ENCODE measurements at places on chromosomes 7 and 10.

- no peak for DNase-seq
Observed at GRCh38 chr7:52775876-52776275, 259.6 kb upstream of the POM121L12 start.

GRCh38 chr7:121562259-121562658, 166.2 kb upstream of the FAM3C start:
- DNase-seq: no peak

DNA sequence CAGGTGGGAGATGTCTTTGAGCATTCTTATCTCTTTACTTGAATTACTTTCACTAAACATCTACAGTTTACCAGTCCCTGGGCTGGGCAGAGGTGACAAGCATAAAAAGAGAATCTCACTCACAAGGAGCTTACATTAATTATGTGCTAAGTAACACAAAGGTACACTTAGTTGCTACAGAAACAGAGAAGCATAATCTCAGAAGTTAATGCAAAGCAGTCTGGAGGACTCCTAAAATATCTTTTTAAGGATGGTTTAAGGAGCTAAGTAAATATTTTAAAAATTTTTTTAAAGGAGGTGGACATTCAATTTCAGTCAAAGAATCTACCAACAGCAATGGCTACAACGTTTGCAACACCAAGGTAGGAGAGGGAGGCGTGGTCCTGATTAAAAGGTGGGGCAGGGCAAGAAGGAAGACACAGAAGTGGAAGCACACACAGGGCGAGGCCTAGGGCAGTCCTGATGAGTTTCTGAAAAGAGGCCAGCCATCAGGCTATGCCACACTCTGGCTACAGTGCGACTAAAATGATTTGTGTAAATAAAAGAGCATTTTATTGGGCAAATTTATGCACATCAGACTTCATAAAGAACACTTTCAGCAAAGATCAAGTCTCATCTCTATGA, 5.3 kb downstream of the LARP4B start:
- DNase-seq: no peak

DNA sequence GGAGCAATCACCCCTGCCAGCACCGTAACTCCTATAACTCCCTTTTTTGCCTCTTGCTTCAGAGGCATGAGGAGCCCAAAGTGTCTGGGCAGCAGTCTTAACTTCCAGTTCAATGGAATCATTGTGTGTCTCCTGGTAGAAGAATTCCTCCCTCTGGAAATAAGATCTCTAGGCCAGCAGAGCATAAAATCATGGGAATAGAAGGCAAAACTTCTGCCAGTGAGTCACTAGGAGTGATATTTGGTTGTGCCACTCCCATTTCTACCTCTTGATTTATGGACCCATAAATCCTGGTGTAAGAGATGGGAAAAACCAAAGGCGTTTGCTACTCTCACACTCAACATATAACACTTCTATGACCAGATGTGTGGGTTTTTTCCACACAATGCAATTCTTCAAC, 104.9 kb upstream of the FAM180A start:
- no peak for DNase-seq

DNA sequence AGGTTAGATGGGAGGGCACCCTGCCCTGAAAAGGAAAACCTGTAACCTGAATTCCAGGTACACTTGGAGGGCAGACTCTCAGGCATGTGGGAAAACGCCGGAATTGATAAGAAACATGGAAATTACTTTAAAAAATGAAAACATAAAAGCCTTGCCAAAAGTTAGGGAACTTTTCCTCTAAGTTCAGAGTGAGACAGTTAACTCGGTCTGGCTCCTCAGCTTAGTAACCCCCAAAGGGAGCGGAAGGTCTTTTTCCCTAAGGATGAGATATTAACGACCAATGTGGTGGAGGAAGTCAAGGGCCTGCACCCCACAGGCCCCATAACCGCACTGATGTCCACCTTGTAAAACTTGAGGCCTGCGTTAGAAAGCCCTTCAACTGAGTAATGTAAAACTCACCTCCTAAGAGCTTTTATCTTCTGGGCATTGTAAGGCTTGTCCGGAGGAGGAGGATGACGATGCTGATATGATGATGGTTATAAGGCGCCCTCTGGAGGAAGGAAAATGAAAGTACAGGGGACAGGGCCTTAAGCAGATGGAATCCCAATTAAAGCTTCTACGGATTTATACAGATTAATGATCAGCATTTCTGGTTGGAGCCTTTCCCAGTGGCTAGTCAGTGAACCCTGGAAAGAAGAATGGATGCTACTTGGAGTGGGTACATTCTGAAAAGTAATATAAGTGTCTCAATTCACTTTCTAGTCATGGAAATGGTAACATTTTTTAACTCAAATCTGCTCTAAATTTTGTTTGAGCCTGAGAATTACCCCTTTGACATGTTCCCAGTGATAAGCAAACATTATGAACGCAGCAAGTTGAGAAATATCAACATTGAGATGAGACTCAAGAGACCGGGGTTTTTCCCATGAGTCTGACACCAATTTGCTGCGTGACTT, 694 bp downstream of the COL1A2 start:
- no peak for DNase-seq

GRCh38 chr7:43078794-43079193, 33.7 kb upstream of the HECW1 start:
- no peak for DNase-seq

GRCh38 chr10:107409522-107409921, 245.0 kb upstream of the SORCS1 start:
- no peak for DNase-seq

- DNase-seq: no peak
Observed at GRCh38 chr10:77286531-77287508, 350.8 kb downstream of the KCNMA1 start.

DNA sequence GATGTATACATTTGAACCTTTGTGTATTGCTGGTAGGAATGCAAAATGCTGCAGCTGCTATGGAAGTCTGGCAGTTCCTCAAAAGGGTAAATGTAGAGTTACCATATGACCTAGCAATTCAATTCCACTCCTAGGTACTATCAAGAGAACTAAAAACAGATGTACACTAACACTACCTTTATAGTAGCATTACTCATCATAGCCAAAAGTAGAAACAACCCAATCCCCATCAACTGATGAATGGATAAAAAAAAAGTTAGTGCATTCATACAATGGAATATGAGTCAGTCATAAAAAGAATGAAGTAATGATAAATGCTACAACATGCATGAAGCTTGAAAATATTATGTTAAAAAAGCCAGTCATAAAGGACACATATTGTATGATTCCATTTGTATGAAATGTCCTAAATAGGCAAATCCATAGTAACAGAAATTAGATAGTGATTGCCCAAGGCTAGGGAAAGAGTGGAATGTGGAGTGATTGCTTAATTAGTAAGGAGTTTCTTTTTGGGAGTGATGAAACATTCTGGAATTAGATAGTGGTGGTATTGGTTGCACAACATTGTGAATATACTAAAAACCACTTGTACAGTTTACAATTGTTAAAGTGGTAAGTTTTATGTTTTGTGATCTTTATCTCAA, 96.4 kb upstream of the AOAH start:
- DNase-seq: no peak

DNA sequence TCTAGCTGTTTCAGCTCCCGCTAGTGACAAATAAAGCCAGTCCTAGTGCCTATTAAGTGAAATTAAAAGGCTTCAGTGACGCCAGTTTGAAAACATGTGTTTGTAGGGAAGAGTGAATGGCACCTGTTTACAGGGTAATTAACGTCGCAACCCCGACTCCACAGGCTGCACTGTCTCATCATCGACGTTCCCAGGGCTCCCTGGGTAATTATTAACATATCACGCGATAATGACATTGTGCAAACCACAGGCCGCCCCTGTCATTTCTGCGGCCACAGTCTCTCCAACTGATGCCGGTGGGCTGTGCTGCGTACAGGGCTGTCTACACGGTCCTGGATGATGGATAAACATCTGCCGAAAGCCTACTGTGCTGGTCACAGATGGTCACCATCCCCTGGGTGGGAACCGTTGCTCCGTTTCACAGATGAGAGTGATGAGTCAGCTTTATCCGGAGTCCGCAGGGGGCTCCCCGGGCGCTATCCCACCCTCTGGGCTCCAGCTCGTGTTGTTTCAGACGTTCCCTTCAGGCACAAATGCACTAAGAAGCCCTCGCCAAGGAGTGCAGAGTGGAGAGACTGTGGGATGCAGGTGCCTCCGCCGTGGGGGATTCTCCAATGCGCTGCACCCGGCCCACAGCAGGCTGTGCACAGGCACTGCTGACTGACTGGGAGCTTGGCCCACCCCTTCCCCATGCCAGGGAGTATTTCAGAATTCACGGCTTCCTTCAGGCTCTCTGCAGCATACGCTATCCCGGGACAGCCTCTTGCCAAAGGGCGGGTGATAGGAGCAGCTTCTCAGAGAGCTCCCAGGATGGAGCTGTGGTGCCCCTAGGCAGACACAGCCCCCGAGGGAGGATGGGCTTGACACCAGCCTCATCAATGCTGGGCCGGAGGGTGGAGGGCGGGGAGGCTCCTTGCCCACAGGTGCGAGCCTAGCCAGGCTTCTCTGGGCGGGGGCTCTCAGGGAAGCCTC, 491.8 kb upstream of the FOXK1 start:
- DNase-seq: no peak

- DNase-seq: no peak
Observed at GRCh38 chr7:128194533-128195282, 46.4 kb upstream of the LEP start.

GRCh38 chr7:134729895-134730294, 49.5 kb upstream of the CALD1 start:
- DNase-seq: no peak
